ENCODE measurements at places on chromosomes 3 and 15.
A peak's percentile ranks its signal among the peaks of the same experiment; 100 is the strongest.

GRCh38 chr3:166291186-166291955 lies 454.1 kb upstream of the BCHE start:
- DNase-seq: no peak

GRCh38 chr15:72128359-72128758 lies 10.2 kb downstream of the SENP8 start:
- DNase-seq: no peak

DNA sequence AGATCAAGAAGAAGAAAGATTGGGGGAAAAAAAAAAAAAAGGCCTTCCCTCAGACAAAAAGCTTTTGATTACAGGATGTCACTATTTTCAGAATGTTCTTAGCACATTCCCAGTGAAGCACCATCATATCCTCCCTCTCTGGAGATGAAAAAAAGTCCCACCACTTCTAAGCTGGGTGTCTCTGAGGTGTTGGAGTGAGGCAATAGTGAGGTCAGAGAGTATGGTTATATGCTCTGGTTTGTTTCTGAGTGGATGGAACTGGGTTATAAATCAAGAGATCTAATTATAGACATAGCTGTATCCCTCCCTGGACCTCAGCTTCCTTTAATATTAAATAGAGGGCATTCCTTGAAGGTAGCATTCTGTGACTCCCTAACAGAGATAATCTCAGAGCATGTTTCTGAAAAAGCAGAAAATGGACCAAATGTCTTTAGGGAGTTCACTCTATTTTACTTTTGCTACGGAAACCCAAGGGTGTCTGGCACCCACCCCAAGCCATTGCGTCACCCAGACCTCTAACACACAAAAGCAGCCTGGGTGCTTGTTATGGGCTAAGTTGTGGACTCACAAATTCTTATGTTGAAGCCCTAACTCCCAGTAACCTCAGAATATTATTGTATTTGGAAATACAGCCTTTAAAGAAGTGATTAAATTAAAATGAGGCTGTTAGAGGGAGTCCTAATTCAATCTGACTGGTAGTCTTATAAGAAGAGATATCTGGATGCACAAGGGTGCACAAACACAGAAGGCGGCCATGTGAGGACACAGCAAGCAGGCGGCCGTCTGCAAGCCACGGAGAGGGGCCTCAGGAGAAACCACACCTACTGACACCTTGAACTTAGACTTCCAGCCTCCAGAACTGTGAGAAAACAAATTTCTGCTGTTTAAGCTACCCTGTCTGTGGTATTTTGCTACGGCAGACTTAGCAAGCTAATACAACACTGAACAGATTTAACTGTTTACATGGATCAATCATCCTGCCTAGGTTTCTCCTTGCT lies 81.5 kb downstream of the MB21D2 start:
- DNase-seq: no peak

DNA sequence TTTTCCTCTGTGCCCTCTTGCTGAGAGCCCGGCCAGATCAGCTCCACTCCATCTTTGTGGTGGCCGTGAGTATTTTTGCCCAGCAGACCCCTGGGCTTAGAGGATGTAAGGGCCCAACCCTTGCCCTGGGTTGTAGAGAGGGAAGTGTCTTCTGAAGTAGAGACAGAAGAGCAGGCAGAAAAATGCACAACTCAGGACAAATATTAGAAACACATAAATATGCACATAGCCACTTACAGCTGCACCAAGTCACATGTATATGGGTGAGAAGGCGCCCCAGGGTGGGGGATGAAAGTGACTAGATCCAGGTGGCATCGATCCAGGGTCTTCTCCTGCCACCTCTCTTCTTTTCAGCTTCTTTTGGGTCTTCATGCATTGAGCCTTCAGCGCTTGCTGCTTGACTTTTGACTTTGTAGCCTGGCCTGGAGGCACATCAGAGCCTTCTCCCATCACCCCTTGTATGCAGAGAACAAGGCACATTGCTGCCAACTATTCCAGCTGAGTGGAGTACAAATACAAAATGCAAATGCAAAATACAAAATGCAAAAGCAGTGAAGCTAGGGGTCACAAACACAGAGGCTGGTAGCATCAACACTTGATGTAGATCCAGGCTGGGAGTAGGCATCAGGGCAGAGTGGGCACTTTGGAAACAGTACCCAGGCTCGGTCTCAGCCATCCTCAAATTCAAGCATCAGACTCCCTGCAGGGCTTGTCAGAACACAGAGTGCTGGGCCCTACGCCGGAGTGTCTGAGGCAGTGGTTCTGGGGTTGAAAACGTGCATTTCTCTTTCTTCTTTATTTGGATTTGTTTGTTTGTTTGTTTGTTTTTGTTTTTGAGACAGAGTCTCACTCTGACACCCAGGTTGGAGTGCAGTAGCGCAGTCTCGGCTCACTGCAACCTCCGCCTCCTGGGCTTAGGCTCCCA lies 133.0 kb downstream of the ASB7 start:
- DNase-seq: no peak

DNA sequence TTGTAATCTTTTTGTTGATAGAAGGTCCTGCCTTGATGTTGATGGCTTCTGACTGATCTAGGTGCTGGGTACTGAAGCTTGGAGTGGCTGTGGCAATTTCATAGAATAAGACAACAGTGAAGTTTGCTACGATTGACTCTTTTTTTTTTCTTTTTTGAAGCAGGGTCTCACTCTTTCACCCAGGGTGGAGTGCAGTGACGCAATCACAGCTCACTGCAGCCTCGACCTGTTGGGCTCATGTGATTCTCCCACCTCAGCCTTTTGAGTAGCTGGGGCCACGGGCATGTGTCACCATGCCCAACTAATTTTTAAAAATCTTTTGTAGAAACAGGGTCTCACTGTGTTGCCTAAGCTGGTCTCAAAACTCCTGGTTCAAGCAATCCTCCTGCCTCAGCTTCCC lies 14.2 kb downstream of the ARID3B start:
- no peak for DNase-seq

DNA sequence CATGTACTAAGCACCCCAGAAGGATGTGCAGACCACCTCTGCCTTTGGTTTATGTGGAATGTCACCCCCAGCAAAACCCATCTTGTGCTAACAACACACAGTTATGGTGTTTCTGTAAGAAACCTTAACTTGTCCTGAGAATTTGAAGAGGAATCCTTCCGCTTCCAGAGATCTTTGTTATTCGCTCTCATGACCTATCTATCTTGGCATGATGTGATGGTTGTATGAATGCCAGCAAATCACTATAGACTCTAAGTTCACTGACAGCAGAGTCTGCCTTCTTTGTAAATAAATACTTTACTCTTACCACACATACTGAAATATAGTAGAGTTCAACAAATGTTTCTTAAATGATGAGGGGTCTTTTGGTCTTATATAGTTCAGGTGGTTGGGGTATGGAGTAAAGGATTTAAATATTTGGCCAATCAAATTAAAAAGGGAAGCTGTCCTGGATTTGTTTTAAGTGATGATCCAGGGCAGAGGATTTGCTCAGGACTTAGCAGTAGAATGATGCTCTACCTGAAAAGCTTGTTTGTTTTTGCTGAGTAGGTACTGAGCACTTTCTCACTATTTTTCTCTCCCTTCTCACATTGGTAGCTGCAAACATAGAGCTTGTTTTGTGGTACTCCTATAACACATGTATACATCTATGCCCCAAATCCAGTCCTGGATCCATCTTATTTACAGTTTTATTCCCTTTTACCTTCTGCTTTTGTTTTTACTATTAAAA lies 27.9 kb upstream of the RTP1 start:
- no peak for DNase-seq

DNA sequence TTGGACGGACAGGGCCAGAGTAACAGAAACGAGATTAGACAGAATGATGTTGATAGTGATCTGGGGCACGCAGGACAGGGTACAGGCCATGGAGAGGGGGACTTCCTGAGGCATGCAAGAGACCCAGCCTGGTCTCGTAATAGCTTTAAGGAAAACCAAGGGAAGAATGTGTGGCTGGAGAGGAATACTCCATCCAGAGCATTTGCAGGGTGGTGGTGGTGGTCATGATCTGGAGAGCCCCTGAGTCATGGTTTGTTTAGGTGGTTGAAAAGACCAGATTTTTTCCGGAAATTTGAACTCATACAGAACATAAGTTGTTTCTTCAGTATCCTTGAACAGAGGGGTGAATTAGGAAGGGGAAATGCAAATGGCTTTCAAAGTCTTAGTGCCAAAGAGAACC lies 138.5 kb downstream of the DUT start:
- no peak for DNase-seq

DNA sequence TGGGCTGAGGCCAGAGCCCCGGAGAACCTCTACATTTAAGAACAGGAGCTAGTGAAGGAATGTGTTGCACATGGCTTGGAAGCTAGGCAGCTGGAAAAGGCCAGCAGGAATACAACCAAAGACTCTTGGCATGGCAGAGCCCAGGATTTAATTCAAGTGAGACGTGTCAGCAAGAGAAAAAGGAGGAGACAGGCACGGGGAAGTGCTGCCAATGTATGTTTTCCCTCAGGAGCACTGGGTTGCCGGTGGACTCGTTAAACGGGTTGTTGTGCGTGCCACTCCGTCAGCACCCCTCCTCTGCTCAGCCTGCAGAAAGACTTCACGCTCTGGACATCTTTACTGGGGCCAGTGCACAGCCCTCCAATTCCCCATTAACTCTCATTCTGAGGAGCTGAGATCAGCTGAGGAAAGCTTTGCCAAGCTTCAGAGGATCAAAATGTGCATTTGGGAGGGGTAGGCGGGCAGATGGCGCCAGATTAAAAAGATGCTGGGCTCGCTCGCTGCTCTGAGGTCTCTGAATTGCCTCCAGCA lies 103.7 kb downstream of the PDZRN3 start:
- DNase-seq: no peak

DNA sequence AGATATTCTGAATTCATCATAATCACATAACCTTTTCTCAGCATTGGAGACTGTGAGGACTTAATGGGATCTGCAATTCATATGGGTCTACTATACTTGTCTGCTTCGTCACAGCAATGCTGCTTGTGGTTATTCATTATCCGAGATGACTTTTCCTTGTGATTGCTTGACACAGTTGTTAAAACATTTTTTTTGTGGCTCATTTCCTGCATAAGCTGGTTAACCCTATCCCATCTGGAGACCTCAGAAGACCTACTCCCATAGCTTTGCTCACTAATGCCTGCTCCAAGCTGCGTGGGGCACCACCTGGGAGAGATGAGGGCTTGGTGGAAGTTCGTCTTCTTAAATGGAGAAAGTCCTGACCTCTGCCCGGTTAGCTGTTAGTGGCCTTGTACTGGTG lies 360.8 kb downstream of the CHST2 start:
- DNase-seq: no peak

DNA sequence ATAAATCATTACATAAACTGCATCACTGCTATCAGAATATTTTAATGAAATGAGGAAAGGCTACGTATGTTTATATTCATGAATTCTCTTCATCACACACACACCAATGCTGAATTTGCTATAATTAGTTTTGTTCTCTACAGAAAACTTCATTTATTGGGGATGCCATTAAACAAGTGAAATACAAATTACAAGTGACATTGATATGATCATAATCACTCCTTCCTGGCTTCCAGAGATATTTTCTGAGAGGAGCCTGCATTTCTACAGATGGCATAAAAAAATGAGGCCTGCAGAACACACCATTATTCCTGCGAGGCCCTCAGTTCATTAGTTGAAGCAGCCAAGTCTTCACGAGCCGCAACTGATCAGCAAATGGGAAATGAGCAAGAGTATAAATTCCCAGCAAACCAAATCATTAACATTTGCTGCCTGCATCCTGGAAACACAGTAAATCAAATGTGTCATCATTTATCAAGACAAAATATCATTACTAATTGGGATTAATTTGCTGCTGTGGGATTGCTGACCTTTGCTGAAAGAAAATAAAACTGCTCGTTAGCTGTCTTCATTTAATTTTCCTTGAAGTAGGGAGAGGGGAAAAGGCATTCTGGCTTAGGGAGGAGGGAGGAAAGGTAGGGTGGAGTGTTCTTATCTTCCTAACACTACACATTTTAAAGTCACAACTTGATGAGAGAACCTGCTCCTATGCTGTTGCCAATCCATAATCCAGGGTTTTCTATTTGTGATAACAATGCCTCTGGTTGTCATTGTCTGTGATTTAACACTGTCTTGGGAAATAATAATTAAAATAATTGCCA lies 921.9 kb downstream of the SQOR start:
- DNase-seq: no peak

DNA sequence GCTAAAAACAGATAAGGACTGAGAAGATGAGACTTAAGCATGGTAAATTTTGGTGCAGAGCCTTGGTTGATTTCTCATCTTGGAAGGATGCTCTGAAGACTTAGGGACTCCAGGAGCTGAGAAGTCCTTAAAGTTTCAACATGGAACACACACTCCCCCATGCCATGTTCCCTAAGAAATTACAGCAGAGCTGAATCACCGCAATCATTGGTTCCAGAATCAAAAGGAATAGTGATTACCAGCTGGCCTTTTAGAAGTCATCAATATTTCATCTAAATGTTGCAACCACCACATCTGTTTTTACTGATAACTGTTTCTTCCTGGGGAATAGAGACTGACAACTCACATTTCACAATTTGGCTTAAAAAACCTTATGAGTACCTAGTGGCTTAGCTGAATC lies 229.3 kb downstream of the MINAR1 start:
- DNase-seq: no peak

DNA sequence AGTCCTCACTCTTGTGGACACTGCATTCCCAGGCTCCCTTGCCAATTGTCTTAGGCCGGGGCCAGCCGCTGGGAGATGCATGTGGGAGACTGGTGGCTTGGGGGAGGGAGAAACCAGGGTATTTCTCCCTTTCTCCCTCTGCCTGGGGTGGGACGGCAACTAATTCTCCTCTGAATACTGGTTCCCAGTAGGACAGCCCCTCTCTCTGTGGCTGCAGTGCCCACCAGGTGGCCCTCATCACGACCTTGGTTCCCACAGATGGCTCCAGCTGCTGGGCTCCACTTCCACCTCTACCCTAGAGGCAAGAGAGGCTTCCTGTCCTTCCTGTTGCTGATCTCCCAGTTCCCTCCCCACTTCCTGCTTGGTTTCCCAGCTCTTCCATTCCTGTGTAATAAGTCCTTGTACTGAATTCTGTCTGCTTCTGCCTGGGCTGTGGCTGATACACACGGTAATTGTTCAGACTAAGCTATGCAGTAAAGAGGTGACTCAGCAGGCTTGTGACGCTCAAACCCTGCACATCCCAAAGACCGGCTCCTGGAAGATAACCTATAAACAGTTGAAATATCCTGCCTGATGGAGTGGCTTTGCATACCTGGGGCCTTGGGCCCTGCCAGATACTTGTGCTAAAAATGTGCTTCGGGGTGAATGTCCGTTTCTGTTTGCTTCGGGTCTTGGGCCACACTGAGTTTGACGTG lies 20.4 kb upstream of the COPG1 start:
- no peak for DNase-seq

- no peak for DNase-seq
Measured at GRCh38 chr15:64845183-64845611, 3.5 kb downstream of the PLEKHO2 start.

DNA sequence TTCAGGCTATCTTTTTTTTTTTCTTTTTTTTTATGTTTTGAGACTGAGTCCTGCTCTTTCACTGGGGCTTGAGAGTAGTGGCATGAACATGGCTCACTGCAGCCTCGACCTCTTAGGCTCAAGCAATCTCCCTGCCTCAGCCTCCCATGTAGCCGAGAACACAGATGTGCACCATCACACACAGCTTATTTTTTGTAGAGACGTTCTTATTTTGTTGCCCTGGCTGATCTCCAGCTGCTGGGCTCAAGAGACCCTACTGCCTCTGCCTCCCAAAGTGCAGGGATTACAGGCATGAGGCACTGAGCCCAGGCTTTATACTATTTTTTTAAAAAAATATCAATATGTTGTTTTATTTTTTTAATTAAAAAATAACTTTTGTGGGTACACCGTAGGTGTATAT lies 467.3 kb downstream of the CADM2 start:
- DNase-seq: no peak

GRCh38 chr3:49411968-49412631 lies at the start of the genes RHOA and TCTA:
RHOA (minus strand) TSS chr3:49411976; CDS start chr3:49375589, 36,387 bp downstream.
TCTA (plus strand) TSS chr3:49412423; CDS start chr3:49412427, 4 bp downstream.
- DNase-seq: peak; percentile 99
